ENCODE measurements at places on chromosomes 1 and 21. TPM values are rescaled to one million over a fixed set of nuclear protein-coding genes. Genes with fewer than 3 reads are reported as not detected.

Gene LHX8
- not detected for total RNA-seq

Gene PRKAA2
- 15.4 TPM for total RNA-seq

Gene KCNN3
- total RNA-seq = 3.5 TPM

- DNase-seq = no peak
- H3K4me1 ChIP-seq = no peaks in the 10 kb centered on the region
- peaks cover 39% of the 10 kb centered on the region for H3K36me3 ChIP-seq
- no peak overlapping the region for H3K4me3 ChIP-seq
- no peak overlapping the region for H3K27ac ChIP-seq
- H3K27me3 ChIP-seq = no peaks in the 10 kb centered on the region
Observed at GRCh38 chr1:70171512-70171911, 33.9 kb downstream of the LRRC40 start.

- no peak overlapping the region for H3K4me3 ChIP-seq
- no peaks in the 10 kb centered on the region for H3K27me3 ChIP-seq
- no peaks in the 10 kb centered on the region for H3K36me3 ChIP-seq
- H3K27ac ChIP-seq = peak overlapping the region; percentile 60
- H3K4me1 ChIP-seq = peaks cover 15% of the 10 kb centered on the region
- DNase-seq = no peak
Observed at GRCh38 chr1:117575586-117576225, 30.1 kb upstream of the TENT5C start.

GRCh38 chr1:155196893-155197638 lies 10.6 kb downstream of the THBS3 start:
- H3K36me3 ChIP-seq = peaks cover 45% of the 10 kb centered on the region
- peaks cover 51% of the 10 kb centered on the region for H3K4me1 ChIP-seq
- no peak overlapping the region for H3K27ac ChIP-seq
- DNase-seq = peak; percentile 19

Measured in stomach (tissue), 19 donors.